ENCODE measurements at places on chromosomes 7 and 10. TPM values are rescaled to one million over a fixed set of nuclear protein-coding genes. Genes with fewer than 3 reads are reported as not detected.

SAMD9L gene
- total RNA-seq: 15.0 TPM

FAM25A gene
- total RNA-seq: not detected

DYNC1I1 gene
- total RNA-seq: 3.9 TPM

CDH23 gene
- total RNA-seq: under 0.01 TPM

BAIAP2L1 gene
- total RNA-seq: 0.04 TPM

SERPINE1 gene
- 2,165 TPM for total RNA-seq

AFAP1L2 gene
- total RNA-seq: 7.3 TPM

YAE1 gene
- 28.4 TPM for total RNA-seq

STEAP1B gene
- total RNA-seq: 53.2 TPM

TBXAS1 gene
- total RNA-seq: 8.1 TPM

SUN1 gene
- 178 TPM for total RNA-seq

MRLN gene
- not detected for total RNA-seq

ATP6V0A4 gene
- 0.04 TPM for total RNA-seq

ASAH2 gene
- 0.46 TPM for total RNA-seq

GAD2 gene
- total RNA-seq: not detected

GSTO2 gene
- total RNA-seq: 0.25 TPM

PNLIPRP3 gene
- total RNA-seq: not detected

HOXA13 gene
- not detected for total RNA-seq

MMD2 gene
- total RNA-seq: not detected

PTPN20 gene
- 0.26 TPM for total RNA-seq

CCDC126 gene
- 11.5 TPM for total RNA-seq

IQCE gene
- total RNA-seq: 7.1 TPM

BHLHA15 gene
- total RNA-seq: 1.8 TPM

OPALIN gene
- total RNA-seq: not detected

ADRB1 gene
- 0.13 TPM for total RNA-seq

MRC1 gene
- total RNA-seq: 2.4 TPM

ZNF722 gene
- total RNA-seq: not detected

CDHR3 gene
- 1.4 TPM for total RNA-seq

MOGAT3 gene
- total RNA-seq: not detected

NAT16 gene
- total RNA-seq: not detected

GPR37 gene
- 8.1 TPM for total RNA-seq

ARHGEF35 gene
- 0.88 TPM for total RNA-seq

GPR85 gene
- total RNA-seq: 0.92 TPM

TNS3 gene
- 15.8 TPM for total RNA-seq

ELAPOR2 gene
- total RNA-seq: 26.0 TPM

CYP3A7 gene
- total RNA-seq: not detected

GPER1 gene
- 2.0 TPM for total RNA-seq

SPDYE8 gene
- total RNA-seq: not detected

ANKRD61 gene
- 0.07 TPM for total RNA-seq

THSD7A gene
- total RNA-seq: 30.5 TPM

MYO1G gene
- 0.11 TPM for total RNA-seq

DMTF1 gene
- 57.2 TPM for total RNA-seq

VWA2 gene
- total RNA-seq: not detected

RET gene
- total RNA-seq: 0.07 TPM

SAP25 gene
- not detected for total RNA-seq

ZNF239 gene
- total RNA-seq: 1.1 TPM

SEC24C gene
- 72.5 TPM for total RNA-seq

SEMA3A gene
- 0.92 TPM for total RNA-seq
